Activated CD4-positive, alpha-beta T cell treated with anti-CD3 and anti-CD28 coated beads for 48 hours (primary cell): ENCODE measurements at places on chromosomes 12 and 14.

GRCh38 chr14:54597795-54598443 lies 31.0 kb downstream of the SAMD4A start:
- DNase-seq = no peak

DNA sequence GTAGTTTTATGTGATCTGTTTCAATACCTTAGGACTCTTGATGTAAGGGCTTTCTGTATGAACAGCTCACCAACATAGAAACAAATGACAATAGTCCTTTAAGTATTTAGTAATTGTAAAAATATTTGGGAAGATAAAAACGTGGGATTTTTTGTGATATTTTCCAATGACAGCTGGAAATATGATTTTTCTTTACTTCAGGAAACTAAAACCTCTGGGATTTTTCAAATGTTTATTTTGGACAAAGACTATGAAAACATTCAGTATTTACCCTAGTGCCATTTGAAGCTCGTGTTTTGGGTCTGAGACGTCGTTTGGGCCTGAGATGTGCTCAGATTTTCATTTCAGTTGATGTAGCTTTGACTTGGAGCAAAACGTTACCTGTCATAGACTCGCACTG lies 240.0 kb downstream of the BMP4 start:
- DNase-seq = no peak

GRCh38 chr12:53179687-53180219 lies 769 bp upstream of the ZNF740 start:
- no peak for DNase-seq

DNA sequence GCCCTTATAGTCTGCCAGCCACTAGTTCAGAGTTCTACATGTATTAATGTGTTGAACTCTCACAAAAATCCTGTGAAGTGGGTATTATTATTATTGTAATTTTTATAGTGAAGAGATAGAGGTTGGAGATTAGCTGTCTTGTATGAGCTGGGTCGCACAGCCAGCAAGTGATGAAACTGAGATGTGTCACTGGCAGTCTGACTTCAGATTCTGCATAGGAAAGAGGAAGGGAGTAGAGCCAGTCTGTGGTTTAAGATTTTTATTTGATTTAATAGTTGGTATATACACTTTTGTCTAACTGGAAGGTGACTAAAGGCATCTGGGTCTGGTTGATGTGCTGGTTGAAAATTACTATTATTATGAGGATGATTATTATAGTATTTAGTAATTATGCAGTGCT lies 5.8 kb upstream of the FRS2 start:
- no peak for DNase-seq

- no peak for DNase-seq
Observed at GRCh38 chr14:92719890-92720323, 28.5 kb downstream of the LGMN start.

GRCh38 chr12:104582739-104583138 lies 126.0 kb downstream of the CHST11 start:
- DNase-seq = no peak

DNA sequence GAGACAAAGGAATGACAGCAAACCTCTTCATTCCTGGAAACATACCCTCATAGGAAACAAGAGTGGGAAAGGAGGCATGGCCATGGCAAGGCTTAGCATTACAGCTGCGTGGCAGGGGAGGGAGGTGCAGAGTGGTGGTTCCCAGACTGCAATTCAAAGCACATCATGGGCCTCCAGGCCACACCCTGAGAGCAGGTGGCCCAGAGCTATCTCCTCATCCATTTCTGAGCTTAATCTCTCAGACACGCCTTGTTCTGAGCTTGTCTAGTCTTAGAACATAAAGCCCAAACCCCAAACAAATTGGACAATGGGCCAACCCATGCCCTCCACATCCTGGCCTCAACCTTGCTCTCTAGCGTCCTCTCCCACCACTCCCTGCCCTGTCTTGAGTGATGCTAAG lies 5.9 kb upstream of the KRT3 start:
- DNase-seq = no peak

DNA sequence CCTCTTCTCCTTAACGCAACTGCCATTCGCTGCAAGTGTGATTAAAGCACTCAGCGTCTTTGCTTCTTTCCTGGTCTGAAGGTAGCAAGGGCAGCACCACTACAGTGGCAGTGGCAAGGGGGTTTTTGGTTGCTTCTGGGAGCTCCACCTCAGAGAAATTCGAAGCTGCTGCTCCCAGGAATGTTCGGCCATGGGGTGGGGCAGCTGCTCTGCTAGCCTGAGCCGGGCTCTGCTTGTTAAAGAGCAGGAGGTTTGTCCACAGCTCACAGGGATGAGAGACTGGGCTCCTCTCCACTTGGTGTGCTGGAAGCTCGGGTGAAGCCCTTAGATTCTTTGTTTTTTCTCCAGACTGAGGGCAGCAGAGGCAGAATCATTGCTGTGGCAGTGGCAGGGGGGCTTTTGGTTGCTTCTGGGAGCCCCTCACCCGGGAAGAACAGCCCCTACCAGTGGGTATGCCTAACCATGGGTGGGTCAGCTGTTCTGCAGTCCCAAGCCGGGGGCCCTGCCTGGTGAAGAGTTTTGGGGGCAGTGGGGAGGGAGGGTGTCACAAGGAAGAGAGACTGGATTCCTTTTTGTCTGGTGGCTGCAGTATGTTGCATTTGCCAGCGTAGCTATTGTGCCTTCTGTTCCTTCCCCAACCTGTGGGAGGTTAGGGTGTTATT lies 340.2 kb downstream of the AEBP2 start:
- no peak for DNase-seq

DNA sequence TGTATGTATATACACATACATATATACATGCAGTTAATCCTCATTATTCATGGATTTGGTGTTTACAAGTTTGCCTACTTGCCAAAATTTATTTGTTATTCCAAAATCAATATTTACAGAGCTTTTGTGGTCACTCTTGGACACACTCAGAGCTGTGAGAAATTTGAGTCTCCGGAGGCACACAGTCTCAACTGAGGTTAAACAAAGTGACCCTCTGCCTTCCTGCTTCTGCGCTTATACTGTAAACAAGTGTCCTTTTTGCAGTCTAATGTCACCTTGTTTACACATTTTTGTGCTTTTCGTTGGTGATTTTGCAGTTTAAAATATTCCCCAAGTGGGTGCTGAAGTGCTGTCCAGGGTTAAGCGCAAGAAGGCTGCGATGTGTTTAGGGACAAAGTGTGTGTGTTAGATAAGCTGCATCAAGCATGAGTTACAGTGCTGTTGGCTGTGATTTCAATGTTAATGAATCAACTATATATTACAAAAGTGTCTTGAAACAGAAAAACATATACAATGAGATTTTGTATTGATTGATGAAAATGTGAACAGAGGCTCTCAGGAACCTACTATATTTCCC lies 13.1 kb upstream of the LTA4H start:
- DNase-seq = no peak

GRCh38 chr12:15815730-15816129 lies 26.5 kb upstream of the EPS8 start:
- DNase-seq = no peak

DNA sequence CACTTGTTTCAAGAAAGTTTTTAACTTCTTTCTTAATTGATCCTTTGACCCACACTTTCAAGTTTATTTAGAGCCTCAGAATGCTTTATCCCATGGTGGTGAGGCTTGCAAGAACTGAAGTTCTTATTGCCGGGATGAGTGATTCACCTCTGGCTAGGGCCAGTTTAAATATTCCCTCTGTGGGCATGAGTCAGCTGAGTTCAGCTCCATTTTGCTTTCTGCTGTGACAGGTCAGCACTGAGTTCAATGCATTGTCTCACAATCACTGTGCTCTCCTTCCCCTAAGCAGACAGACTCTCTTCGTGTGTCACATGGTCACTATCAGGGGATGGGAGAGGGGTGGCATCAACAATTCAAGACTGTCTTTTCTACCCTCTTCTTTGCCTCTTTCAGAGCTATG lies 514.6 kb upstream of the FBXO33 start:
- DNase-seq = no peak

GRCh38 chr12:116276652-116277466 lies 634 bp downstream of the MED13L start:
- peak; percentile 76 for DNase-seq

DNA sequence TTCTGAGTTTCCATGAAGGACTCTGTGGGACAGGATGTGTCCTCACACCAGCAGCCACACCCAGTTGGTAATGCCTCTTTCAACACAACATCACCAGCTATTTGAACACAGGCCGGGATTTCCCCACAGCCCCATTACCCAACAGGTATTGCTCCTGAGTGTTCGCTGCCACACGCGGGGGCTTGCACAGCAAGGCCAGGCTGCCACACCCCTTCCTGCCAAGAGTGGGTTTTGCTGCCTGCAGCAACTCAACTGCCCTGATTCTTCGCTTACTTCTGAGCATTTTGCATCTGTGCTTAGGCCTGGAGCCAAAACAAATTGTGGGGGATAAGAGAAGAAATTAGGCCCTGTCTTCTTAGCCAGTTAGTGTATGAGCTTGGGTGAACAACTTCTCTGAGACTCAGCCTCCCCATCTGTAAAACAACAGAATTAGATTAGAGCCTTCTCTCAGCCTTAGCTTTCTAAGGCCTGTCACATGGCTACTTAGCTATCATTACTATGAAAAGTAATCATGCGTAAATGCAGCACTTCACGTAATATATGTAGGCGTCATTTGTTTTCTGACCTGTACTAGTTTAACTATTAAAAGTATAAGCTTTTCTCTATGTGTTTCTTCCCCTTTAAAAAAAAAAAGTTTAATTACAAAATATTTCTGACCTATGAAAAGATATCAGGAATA lies 20.0 kb downstream of the CKAP4 start:
- peak; percentile 51 for DNase-seq

GRCh38 chr12:16076557-16076956 lies 165.4 kb downstream of the DERA start:
- no peak for DNase-seq

DNA sequence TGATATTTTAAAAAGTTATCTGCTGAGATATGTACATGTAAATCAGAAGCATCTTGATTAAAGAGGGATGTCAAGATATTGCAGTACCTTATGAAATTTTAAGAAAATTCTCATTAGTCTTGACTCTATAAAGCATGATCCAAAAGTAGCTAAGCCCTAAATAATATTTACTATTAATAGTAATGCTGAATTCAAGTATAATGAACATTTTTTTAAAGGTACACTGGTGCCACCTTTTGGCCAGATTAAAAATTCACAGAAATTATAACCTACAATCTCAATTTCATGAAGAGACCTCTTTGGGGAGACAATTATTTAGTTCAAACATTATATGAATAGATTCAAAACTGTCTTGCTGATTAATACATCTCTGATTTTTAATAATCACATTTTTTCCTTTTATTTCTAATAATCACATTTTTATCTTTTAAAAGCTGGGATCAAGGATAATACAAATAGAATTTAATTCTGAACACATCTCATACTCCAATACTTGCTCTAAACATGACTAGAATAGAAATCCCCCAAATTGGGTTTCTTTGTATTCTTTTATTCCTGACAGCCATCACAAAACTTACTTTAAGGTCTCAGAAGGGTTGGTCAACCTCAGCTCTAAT lies 13.4 kb downstream of the AKAP5 start:
- no peak for DNase-seq

DNA sequence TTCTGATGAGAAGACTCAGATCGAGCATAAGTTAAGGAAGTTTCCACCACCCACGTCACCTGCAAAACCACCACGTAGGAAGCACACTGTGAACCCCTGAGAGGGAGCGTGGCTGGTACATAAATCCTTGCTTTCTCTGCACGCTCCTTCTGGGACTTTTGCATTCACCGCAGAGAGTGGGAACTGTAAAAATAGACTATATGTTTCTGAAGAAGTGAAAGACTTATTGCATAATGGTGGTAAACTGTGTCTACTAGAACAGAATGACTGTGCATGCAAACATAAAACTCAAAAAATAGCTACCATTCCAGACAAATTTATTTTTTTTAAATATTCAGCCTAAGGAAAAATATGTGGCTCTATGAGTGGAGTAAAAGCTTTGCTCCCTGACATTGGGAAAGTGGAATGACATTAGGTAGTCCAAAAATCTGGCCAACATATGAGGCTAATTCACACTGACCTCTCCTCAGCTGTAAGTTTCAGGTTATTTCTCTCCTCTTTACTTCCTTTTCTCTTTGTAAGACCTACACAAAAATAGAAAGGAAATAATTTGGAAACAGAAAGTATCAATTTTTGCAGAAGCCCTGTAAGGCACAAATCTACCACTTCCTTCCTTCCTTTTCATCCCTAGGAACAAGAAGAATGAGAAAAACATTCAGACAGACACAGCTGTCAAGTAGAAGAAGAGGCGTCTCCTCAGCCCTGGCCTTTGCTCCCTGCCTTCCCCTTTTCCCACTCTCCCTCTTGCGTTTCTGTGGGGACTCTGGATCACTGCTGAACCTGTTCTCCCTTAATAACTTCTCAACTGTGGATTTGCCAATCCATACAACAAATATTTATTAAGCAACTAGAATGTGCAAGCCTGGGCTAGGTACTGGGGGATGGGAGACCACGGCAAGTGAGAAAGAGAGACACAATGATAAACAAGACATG lies 264.3 kb upstream of the FOXN3 start:
- peak; percentile 80 for DNase-seq

GRCh38 chr12:20508359-20508758 lies 140.0 kb downstream of the PDE3A start:
- DNase-seq = no peak

DNA sequence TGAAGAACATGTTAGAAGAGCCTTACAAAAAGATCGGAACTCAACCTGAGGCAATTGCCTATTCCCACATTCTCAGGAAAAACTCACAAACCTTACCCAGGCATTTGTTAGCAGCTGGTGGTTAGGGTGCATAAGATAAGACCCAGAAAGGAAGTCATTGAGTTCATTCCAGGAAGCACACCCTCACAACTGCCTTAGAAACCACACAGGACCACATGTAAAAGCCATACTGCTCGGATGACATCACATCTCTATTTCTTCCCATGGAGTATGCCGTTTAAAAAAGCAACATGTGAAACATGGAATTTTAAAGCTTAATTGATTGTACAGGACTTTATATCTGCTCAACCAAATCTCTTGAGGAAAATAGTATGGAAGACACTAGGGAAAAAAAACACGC lies 411.2 kb downstream of the DAD1 start:
- no peak for DNase-seq

- no peak for DNase-seq
Observed at GRCh38 chr12:9756170-9756569, 4.5 kb downstream of the CD69 start.

GRCh38 chr12:121454921-121455320 lies 55.0 kb downstream of the RNF34 start:
- no peak for DNase-seq

DNA sequence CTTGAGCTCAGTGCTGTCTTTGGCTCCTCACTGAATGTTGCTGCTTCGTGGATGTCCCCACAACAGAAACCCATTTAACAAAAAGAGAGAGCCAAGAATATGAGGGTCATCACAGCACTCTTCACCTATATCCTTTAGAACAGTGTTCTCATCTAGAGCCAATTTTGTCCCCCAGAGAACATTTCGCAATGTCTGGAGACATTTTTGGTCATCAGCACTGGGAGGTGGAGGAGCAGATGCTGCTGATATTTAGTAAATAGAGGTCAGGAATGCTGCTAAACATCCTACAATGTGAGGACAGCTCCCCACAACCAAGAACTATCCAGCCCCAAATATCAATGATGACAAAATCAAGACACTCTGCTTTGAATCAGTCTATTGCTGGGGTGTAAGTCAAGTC lies 92.5 kb downstream of the BBS10 start:
- no peak for DNase-seq

- DNase-seq = no peak
Observed at GRCh38 chr14:54836231-54836630, 66.4 kb downstream of the GCH1 start.
